SW 1271 (cell line): ENCODE measurements at places on chromosomes 1 and 21.

GRCh38 chr1:208181364-208181763 lies 62.8 kb downstream of the PLXNA2 start:
- no peak for DNase-seq

GRCh38 chr1:174836543-174836942 lies 163.2 kb upstream of the CACYBP start:
- no peak for DNase-seq

DNA sequence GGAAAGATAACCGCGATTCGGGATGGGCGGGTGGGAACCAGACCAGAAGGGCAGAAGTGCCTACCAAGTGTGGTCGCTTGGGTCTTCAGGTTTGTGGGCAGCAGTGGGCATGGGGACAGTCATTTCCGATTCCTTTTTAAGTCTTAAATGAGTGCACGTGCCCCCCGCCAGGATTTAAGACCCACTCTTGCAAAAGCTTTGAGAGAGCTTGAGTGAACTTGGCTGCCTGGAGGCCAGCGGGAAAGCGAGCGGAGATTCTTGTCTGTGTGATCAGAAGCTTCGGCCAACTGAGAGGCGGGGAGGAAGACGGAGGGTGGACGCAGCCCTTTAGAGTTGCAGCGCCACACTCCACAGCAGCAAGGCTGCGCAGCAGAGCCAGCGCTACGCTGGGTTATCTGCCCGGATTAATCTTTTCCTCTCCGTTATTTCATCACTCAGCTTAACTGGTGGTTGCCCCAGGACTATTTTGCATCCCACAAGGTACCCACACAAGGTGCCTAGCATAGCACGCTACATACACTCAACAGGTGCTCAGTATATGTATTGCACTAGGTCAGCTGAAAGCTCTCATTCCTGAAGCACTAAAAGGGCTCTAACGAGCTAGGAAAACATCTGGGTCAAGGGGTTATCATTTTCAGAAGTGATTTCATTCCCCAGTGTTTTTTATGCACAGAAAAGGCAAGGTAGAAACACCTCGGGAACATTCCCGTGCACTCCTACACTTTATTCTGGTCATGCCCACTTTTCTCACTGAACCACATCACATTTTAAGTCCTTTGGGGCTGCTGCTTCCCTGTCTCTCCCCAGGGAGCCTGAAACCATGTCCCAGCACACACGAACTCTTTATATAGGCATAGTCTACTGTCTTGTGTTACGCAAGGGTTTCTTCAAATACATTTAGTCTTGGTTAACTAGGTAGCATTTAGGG lies 1.5 kb upstream of the BATF3 start:
- no peak for DNase-seq

DNA sequence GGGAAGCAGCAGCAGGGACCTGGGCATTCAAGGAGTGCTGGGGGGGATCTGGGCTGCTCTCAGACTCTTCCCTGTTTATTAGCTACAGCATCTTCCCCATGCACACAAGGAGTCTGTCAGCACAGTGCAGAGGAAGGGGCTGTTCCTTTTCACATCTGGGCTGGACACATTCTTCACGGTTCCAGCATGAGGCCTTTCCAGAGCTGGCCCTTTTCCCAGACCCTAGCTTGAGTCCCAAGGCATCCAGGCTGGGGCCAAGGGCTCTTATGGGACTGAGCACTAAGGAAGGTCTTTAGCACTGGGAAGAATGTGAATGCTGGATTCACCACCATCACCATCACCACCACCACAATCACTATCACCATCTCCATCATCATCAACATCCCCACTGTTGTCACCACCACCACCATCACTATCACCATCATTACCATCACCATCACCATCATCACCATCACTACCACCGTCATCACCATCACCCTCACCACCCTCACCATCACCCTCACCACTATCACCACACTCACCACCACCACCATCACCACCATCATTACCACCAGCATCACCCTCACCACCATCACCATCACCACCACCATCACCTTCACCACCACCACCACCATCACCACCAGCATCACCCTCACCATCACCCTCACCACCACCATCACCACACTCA lies 28.4 kb downstream of the PARK7 start:
- DNase-seq, result no peak

DNA sequence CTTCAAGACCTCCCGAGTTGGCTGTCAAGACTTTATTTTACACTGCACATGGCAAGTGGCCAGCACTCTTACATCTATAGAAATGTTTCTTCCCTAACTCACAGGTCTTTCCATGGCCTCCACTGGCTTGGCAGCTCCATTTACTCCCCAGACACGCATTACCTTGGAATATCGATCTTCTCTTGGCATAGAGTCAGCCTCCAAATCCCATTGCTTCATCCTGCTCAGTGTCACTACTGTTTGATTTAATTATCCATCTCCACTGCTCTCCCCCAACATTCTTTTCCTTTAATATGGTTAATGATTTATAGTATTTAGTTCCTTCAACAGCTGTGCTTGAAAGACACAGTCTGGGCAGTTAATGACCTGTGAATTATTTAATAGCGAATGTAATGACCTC lies 241.2 kb upstream of the MAP1LC3C start:
- no peak for DNase-seq

DNA sequence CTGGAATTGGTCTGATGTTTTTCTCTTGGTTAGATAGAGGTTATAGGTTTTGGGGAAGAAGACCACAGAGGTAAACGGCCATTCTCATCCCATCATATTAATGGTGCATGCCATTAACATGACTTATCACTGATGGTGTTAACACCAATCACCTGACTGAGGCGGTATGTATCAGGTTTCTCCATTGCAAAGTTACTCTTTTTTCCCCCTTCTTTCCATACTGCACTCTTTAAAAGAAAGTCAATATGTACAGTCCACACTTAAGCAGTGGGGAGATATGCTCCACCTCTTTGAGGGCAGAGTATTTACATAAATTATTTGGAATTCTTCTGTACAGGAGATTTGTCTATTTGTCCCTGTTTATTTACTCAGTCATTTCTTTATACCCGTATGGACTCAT lies 35.7 kb upstream of the OSBPL9 start:
- no peak for DNase-seq
